PC-9 (cell line): ENCODE measurements at places on chromosomes 2 and 18.

DNA sequence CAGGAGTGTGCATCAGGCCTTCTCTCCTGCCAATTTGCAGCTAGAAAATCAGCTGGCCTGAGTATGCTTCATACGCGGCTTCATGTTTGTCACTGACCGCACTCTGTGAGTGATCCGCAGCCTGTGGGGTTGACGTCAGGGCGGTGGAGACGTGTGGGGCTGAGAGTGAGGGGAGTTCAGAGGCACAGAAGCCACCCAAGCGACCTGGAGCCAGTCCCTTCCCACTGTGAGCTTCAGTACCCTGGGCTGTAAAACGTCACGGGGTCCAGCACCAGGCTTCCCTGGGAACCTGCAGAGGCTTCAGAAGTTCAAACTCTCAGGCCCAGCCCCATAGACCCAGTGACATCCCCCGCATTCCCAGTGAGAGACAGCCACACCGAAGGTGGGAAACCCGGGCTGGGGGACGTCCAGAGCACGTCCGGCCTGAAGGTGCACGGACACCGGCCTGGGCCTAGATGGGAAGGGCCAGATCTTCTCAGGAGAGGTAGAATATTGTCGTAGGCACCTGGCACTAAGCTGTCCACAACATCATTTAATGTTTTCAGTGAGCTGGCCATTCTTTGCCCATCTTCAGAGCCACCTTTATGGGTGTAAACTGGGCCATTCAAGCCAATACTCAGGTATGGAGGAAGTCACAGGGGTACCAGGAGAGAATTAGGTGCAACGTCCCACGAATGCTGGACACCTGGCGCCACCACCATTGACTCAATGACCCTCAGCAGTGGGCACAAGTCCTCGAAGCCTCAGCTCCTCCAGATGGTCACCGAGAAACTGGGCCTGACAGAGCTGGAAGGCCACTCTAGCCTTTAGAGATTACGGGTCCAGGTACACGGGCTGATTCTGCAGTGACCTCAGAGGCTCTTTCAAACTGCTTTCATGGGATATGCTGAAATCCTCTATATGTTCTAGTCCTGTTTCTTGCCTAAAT, 235.6 kb upstream of the MYT1L start:
- no peak for DNase-seq

DNA sequence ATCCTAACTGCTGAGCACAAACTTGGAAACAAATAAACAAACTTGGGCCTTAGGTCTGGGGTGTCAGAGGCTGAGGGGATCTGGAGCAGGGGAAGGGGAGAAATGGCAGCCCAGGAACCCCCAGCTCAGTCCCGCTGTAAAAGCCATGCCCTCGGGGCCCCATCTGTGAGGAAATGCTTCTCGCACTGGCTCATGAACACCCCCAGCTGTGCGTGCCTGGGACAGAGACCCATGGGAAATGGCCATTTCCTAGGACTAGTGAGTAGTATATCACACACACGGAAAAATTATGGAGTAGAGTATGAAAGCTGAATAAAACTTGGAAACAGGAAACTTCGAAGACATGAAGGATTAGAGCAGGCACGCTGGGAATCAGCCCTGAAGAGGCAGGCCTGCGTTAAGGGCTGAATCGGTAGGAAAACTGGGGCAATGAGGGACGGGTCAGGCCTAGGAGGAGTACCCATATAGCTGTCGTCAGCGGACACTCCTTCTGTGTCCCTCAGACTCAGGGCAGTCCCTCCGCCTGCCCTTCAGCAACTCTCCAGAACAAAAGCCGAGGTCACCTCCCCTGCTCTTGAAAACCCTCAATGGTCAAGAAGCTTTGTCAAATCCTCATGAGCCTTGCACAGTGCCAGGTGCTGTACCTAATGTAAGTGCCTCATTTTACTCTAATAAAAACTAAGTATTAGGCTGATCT, 120.8 kb upstream of the ODC1 start:
- no peak for DNase-seq

DNA sequence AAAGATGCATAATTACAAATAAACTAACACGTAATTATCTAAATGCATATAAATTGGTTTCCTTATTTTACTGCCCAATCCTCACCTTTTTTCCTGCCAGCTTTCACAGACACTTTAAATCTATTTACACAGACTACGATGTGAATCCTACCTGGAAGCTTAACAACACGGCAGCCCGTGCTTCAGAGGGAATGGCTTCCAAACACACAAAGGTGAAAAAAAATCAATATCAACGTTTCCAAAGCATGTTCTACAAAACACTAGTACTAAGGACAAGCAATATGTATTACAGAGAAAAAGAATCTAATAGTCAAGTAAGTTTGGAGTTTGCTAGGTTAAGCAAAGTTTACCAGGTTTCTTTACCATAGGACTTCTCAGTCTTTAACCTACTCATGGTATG, 4.4 kb downstream of the MAP4K3 start:
- no peak for DNase-seq

GRCh38 chr2:42877936-42878335, 85.6 kb upstream of the HAAO start:
- no peak for DNase-seq

DNA sequence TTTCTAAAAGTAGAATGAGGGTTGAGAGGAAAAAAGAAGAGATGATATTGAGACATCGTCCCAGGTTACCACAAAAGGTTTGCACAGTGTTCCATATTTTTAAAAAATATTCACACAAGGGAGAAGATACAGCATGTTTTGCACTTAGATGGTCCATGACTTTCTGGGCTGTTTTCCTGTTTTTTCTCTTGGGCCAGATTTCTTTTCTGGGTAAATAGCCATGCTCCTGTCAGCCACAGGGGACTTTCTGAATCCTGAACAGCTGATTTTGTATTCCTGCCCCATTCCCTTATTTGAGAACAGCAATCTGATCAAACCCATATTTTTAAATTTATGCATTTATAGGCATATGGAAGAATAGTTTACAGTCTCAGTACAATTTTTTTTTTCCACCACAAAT, 185.9 kb upstream of the NRP2 start:
- no peak for DNase-seq

GRCh38 chr2:236092714-236093113, 75.5 kb downstream of the GBX2 start:
- DNase-seq: no peak

DNA sequence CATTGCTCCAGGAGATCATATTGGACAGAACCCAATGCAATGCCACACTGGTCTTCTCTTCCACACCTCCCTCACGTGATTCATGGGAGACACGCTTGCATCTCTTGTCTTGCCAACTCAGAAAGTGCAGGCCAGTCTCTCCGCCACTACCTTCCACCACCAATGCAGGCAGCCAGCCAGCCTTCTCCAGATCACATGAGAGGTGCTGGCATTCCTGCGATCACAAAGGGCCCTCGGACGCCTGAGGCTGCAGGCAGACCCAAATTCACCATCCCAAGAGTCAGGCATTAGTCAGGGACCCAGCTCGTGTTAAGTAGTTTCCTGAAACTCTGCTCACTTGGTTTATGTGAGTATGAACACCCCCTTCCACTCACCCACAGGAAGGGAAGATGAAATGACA, 437.0 kb upstream of the ETAA1 start:
- DNase-seq: no peak

DNA sequence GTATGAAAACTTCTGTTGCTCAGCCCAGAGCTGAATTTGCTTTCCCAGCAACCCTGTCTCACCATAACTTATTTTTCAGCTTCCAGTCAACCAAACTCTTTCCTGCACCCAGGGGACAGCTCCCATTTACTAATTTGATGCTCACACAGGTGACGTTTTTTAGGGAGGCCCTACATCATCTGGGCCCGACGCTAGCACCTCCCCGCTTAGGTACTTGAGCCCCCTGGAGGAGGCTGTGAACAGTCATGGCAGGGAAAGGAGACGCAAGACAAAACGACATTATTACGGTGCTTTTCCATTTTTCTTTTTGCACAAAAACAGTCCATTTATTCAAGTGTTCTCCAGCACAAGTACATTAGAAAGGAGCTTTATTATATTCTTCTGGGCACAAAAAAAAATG, 59.2 kb upstream of the POMC start:
- DNase-seq: no peak

- DNase-seq: peak; percentile 73
These were observed 82.6 kb downstream of the PKP4 start for GRCh38 chr2:158539176-158540005.

DNA sequence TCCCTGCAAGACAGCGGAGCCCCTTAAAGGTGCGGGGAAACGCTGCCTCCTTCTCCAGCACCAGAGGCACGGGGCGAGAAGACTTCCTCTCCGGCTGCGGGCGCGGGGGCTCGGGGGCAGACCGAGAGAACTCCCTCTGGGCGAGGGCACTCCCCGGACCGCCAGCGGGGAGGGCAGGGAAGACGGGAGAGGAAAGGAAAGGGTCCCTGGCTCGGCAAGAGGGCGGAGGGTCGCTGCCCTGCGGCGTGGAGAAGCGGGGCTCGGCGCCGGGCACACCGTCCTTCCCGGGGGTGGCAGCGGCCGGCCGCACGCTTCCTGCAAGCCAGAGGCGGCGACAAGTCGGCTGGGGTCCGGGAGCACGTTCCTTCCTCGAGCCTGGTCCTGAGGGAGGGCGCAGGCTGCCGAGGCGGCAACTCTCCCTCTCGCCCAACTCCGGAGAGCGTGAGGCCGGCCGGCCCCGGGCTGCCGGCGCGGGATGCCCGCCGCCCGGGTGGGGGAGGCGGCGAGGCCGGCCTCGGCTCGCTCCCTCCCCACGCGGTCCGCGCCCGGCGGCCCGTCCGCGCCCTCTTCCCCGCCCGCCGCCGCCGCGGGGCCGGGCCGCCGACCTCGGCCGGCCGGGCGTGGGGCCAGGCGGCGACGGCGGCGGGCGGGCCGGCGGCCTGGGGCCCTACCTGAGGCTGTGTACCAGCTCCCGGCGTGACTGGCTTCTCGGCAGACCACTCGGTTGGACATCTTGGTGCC, 1.1 kb downstream of the MEMO1 start:
- peak; percentile 33 for DNase-seq

- DNase-seq: no peak
These were observed 303.7 kb downstream of the PTGR3 start for GRCh38 chr18:74905247-74905646.

- DNase-seq: no peak
These were observed 132.8 kb downstream of the TTC27 start for GRCh38 chr2:32760628-32761027.

DNA sequence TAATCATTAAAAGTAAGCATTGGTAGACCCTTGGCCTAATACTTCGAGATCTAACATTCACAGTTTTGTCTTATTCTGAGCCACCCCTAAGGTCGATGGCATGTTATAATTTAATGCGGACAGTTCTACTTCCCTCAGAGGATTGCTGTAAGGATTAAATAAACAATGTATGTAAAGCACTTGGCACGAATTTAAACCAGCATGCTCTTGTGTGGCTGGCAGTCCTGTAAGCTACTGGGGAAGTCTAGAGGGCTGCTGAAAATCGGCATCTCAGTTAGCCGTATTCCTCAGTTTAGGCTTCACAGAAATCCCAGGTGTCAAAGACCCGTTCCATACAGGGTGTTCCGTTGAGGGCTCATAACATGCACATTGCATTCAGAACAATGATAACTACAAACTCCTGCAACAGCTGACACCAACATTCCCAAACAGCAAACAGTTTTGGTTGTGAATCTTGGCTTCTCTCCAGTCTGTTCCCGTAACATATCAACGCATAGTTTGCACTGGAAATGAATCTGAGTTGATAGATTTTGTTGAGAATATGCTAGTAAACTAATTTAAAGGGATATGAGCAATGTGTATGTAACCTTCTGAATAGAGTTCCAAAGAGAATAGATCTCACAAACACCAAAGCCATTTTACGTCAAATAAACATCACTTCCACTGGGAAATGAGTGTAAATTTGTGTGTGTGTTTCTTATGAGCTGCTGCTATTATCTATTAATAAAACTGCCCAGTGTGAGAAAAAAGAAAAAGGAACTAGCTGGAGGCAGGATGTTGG, 52.2 kb upstream of the ACKR3 start:
- DNase-seq: no peak

- no peak for DNase-seq
These were observed 336.8 kb downstream of the KCNJ3 start for GRCh38 chr2:155035308-155035707.

DNA sequence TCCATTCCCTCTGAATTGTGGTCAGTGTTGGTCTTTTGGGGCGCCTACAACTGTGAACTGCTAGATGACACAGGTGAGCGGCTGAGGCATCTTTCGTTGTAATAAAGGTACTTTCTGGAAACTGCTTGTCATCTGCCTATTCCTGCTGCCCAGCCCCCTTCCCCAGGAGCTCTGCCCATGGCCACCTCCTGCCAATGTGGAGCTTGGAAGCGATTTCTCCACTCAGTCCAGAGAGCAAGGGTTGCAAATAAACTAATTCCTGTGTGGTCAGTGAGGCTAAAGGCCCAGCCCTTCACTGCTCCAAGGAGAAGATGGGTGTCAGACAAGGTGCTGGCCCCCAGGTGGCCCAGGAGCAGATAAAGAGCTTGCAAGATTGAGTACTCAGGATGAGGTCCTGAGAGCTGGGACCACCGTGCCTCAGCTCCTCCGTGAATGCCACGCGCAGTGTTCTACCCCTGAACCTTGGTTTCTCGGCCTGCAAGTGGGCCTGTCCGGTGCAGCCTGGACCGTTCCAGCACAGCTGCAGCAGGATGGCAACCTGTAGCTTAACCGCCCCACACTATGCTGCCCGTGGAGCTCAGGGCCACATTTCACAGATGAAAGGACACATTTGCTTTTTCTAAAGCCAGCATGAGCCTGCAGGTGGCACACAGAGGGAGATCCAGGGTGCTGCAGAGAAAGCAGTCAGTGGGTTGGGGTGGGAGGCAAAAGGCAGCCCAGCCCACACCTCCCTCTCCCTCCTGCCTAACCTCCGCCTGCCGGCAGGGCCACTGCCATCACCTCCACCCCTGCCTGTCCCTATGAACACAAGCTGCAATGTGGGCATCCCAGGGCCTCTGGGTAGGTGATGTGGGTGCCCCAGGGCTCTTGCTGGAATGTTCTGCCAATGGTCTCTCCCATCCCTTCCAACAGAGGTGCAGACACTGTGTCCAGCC, 78.7 kb upstream of the OTOF start:
- no peak for DNase-seq

GRCh38 chr2:64865073-64865830, 123.9 kb upstream of the SLC1A4 start:
- peak; percentile 74 for DNase-seq

DNA sequence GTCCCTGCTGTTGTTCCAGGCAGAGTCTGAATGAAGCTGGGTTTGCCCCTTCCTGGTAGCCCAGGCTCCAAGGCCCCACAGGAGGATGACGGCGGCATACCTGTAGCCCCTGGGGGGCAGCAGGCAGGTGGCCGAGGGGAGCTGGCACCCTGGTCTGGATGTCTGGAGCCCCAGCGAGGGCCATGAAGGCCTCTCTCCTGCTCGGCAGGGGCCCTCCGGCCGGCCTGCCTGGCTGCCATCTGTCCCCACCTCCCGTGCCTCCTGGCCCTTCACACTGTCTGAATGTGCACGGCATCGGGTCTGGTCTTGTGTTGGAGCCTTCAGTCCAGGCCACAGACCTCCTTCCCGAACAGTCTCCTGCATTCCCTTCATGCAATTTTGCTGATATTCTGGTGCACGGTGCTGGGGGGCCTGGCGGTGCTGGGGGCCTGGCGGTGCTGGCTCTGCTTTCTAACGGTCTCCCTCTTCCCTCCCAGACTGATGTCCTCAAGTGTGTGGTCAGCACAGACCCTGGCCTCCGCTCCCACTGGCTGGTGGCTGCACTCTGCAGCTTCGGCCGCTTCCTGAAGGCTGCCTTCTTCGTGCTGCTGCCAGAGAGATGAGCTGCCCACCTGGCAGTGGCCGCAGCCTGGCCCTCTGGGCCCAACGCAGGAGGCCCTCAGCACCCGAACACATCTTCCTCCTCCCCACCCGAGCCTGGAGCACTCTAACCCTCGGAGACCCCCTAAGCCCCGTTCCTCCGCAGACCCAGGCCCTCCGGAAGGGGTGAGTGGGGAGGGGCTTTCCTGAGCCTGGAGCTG, 13.5 kb downstream of the BOK start:
- DNase-seq: no peak
